Muscle of arm (tissue), 14 donors: ENCODE measurements at places on chromosomes 4 and X. TPM values are rescaled to one million over a fixed set of nuclear protein-coding genes. Genes with fewer than 3 reads are reported as not detected.

Gene GAGE1
- polyA plus RNA-seq = not detected

Gene SHOX
- polyA plus RNA-seq = 2.4 TPM

Gene GPR82
- polyA plus RNA-seq = 0.19 TPM

Gene CHRDL1
- polyA plus RNA-seq = 10.3 TPM

GRCh38 chrX:70444326-70444945 is at the start of gene DLG3:
TSS of gene DLG3 (plus strand) at chrX:70444835. CDS start at chrX:70445202, 367 bp downstream.
- DNase-seq = no peak

DNA sequence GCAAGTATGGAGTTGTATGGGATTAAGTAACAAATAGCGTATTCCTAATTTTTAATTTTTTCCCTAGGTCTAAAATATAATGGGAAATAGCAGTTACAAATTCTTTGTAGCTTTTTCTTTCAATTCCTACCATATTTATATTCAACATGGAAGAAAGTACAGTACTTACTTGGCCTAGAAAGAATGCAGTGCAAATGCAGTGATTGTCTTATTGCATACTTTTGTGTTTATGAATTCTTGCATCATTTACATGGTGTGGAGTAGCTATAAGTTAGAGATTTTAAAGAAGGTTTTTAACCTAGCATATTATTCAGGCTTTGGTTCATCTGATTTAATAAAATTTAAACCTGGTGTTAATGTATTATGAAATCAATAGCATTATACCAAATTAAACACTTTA is 263.3 kb downstream of the BMPR1B start:
- no peak for DNase-seq

- no peak for DNase-seq
Measured at GRCh38 chr4:38207110-38207457, 246.9 kb downstream of the PTTG2 start.

GRCh38 chr4:143721317-143721716 is 20.8 kb upstream of the FREM3 start:
- DNase-seq = no peak
